Tibial nerve (tissue), 4 donors: ENCODE measurements at places on chromosomes 12 and 14. TPM values are rescaled to one million over a fixed set of nuclear protein-coding genes. Genes with fewer than 3 reads are reported as not detected.

Gene PLCZ1
- not detected for total RNA-seq

Gene GALNT6
- 1.0 TPM for total RNA-seq

Gene SYT1
- total RNA-seq = 5.2 TPM

Gene TTC9
- total RNA-seq = 6.9 TPM

Gene INSM2
- total RNA-seq = not detected

Gene HRK
- total RNA-seq = not detected

Gene KRT6B
- not detected for total RNA-seq

Gene SLC2A14
- 4.4 TPM for total RNA-seq

Gene PARP11
- total RNA-seq = 5.5 TPM

Gene WIF1
- total RNA-seq = not detected

Gene CEP128
- 13.5 TPM for total RNA-seq

Gene ACSS3
- total RNA-seq = 106 TPM

Gene CIT
- total RNA-seq = 57.0 TPM

Gene OAS1
- total RNA-seq = 9.6 TPM

Gene KRT3
- total RNA-seq = not detected

Gene HAL
- total RNA-seq = 0.44 TPM

Gene CISTR
- total RNA-seq = not detected

Gene CFAP54
- total RNA-seq = 0.87 TPM
